ENCODE measurements at places on chromosomes 1 and 21.

DNA sequence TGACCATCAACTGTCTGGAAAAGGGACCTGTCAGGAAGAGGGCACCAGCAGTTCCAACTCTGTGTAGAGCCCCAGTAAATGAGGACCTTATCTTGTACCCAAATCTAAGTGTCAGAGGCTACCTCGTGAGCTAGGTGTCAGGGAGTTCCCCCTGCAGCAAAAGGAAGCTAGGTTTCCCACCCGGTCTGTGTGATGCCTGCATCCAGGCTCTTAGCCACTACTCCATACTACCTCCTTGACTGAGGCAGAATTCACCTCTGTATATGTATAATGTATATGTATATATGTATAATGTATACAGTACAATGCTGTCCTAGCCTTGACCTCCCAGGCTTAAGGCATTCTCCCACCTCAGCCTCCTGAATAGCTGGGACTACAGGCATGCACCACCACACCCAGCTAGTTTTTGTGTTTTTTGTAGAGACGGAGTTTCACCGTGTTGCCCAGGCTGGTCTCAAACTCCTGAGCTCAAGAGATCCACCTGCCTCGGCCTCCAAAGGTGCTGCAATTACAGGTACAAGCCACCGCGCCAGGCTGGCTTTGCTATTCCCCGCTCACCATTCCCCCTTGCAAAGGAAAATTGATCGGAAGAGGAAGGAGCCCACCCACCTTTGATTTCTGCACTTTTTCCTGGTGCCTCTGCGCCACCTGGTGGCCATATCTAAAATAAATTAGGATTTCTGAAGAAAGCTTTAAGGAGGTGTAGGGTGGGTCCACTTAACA, 15.7 kb upstream of the LUZP1 start:
- DNase-seq: peak; percentile 7

DNA sequence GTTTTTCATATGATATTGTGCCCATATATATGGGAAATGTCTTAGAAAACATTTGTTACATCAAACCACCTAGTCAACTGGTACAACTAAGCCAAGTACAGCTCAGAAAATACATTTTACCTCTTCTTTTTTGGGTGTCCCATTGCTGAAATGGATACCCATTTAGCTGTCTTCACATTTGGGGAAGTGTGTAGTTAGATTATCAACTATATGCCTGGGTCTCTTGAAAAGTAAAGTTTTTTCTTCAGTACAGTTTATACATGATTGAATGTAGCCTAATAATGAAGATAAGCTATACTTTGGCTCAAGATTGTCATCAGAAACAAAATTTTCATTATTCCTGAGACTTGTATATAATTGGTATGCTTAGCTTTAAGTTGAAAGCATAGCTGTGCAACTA, 2.0 kb downstream of the AGO3 start:
- DNase-seq: no peak

DNA sequence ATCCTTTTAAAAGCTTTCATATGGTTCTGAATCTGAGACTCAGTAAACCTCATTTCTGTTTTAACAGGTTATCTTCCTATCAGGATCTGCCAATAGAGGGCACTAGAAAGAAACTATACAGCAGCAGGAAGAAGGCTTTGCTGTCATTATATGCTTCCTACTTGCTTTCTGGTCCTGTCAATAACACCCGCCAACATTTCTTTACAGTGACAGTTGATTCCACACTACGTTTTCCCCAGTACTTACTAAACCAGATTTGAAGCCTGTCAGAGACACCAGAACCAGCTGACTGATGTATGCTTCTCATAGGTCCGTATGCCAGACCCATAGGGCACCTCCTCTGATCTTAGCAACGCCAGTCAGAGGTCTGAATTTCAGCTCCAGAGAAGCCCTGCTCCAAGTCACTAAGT, 341.0 kb upstream of the NEGR1 start:
- peak; percentile 32 for DNase-seq

- DNase-seq: no peak
Measured at GRCh38 chr1:191350938-191351337, 807.3 kb upstream of the RGS18 start.

- no peak for DNase-seq
Measured at GRCh38 chr1:230117694-230118093, 50.7 kb downstream of the GALNT2 start.

DNA sequence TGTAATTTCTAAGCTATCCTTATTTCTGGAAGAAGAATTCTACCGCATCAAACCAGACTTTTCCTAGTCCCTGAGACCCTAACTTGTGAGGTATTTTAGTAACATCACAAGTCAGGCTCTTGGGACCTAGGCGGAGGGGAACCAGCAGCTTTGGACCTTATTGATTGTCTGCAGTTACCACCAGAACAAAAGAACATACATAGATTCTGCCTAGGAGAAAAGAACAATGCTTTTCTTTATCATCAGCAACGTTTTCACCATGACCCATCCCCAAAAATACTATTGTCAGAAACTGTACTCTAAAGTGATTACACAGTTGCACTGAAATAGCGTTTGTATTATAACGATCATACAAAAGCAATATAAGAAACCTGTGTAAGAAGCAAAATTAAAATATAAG, 860.4 kb downstream of the USP25 start:
- no peak for DNase-seq

GRCh38 chr1:159318784-159319551, 16.8 kb downstream of the FCER1A start:
- no peak for DNase-seq

- no peak for DNase-seq
Measured at GRCh38 chr1:168719306-168720111, 9.5 kb downstream of the DPT start.

Data from skin of body (tissue), 3 donors.